NCI-H345 (cell line): ENCODE measurements at places on chromosomes 12 and 14.

DNA sequence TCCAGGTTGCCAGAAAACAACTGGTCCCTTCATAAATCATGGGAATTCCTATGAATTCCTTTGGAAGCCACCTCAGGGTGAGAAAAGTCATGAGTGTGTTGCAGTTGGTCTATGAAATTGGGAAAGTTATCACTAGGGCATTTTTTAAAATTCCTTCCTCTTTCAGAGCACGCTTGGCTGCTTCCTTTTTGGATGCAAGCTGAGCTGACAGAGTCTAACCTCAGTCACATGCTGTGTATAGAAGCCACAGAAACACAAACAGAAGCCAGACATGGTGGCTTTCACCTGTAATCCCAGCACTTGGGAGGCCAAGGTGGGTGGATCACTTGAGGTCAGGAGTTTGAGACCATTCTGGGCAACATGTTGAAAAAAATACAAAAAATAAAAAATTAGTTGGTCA lies 21.7 kb upstream of the HELB start:
- DNase-seq, result no peak

- no peak for DNase-seq
Measured at GRCh38 chr14:100785338-100785615, 40.6 kb upstream of the MEG3 start.

GRCh38 chr14:63499701-63500250 lies 43.4 kb downstream of the PPP2R5E start:
- DNase-seq, result no peak

- no peak for DNase-seq
Measured at GRCh38 chr12:46998811-46999368, 80.5 kb upstream of the PCED1B start.

GRCh38 chr14:29759521-29760340 lies 167.9 kb downstream of the PRKD1 start:
- no peak for DNase-seq

- no peak for DNase-seq
Measured at GRCh38 chr12:21651821-21652220, 5.8 kb downstream of the LDHB start.

GRCh38 chr12:124525455-124525854 lies 42.0 kb downstream of the NCOR2 start:
- no peak for DNase-seq

GRCh38 chr14:99758121-99758821 lies 34.9 kb upstream of the EML1 start:
- DNase-seq, result no peak

- DNase-seq, result no peak
Measured at GRCh38 chr12:114011711-114012110, 45.6 kb upstream of the RBM19 start.

GRCh38 chr12:2976581-2976996 lies 17.4 kb downstream of the TEAD4 start:
- DNase-seq, result no peak
